ENCODE measurements at places on chromosomes 5 and 9. TPM values are rescaled to one million over a fixed set of nuclear protein-coding genes. Genes with fewer than 3 reads are reported as not detected.

The LOX gene
- 21.6 TPM for total RNA-seq

The LVRN gene
- total RNA-seq: 3.0 TPM

The FRMD3 gene
- 5.9 TPM for total RNA-seq

The FGF18 gene
- total RNA-seq: not detected

The PCDHGA10 gene
- total RNA-seq: 7.8 TPM

The GDF9 gene
- total RNA-seq: 0.55 TPM

The GRIA1 gene
- 0.36 TPM for total RNA-seq

The RANBP3L gene
- total RNA-seq: 16.9 TPM

The CCL27 gene
- total RNA-seq: not detected

DNA sequence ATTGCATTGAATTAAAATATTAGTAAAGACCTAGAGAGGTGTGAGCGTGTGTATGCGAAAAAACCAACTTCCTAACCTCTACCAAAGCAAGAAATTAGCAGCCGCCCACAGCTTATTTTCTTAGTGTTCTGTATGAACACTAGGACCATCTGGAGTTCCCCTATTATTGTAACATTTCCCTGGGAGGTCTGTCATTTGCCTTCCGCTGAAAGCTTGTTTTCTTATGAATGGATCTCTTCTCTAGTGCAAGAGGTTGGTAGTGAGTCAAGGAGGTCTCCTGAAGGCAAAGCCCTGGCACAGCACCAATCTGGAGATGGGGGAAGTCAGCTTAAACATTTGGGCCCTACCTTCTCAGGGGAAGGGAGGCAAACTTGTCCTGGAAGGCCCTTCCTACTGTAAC is 10.8 kb downstream of the TNFSF8 start:
- no peaks in the 10 kb centered on the region for H3K27me3 ChIP-seq
- no peak overlapping the region for H3K27ac ChIP-seq
- no peak for DNase-seq

DNA sequence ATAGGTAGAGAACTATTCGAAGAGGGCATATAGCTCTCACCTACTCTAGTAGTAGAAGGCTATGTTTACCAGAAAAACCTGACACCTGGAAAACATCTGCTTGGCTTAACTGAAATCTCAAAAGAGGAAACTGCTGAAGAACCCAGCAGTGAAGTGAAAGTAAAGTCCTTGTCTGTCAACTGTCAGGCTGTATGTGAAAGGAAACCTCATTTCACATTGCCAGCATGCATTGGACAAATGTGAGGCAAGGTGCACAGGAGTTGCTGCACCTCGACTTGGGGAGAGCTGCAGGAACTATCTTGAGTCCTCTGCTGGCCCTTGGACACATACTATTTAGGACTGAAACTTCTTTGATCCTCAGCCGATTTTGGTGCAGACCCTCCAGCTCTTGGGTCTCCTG is 53.3 kb downstream of the NREP start:
- H3K27ac ChIP-seq: no peak overlapping the region
- H3K36me3 ChIP-seq: no peaks in the 10 kb centered on the region
- no peak overlapping the region for H3K4me3 ChIP-seq
- no peaks in the 10 kb centered on the region for H3K4me1 ChIP-seq
- DNase-seq: no peak

DNA sequence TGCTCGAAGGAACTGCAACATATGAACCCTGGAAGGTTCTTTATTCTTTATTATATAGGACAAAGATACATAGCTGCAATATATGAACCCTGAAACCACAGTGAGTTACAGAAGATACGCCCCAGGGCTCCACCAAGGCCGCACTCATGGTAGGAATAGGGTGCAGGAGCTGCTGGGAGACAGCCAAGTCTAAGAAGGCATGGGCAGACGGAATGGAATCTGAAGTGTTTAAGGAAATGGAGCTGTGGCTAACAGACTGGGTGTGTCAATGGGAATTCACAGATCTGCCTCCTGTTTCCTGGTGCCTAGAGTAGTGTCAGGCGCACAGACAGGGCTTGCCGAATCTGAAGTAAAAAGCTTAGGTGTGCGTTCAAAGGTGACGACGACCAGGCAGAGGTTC is 286.4 kb downstream of the DENND1A start:
- no peak overlapping the region for H3K4me3 ChIP-seq
- DNase-seq: no peak
- peak overlapping the region; percentile 57 for H3K27ac ChIP-seq
- H3K4me1 ChIP-seq: peaks cover 7% of the 10 kb centered on the region

DNA sequence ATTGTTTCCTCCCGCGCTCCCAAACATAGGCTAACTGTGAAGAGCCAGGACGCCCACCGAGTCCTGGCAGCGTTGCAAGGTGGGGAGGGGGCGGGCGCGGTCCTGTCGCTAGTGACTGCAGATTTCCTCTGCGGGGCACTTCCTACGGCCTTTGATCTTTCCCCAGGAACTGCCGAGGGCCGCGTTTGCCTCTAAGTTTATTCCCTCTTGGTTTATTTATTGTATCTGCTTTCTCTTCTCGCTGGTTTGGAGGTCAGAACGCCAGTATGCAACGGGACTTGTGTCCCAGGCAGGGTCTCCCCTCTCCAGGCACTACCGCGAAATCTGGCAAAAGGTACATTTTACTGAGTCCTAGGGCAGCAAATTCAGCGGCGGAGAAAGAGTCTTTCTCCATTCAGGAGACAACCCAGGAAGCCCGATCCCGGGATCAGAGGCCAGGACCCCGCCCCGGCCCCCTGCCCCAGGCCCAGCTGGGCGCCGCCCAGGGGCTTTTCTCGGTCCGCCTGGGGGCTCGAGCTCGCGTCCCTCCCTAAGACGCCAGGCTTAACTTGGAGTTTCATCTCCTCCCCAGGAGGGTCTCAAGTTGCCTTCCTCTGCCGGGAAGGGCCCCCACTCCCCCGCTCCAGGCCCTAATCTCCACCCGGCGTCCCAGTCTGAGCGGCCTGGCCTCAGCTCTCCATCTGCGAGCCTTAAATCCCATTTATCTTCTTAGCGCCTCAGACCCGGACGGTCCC is 884 bp upstream of the EGFLAM start:
- peak overlapping the region; percentile 32 for H3K4me3 ChIP-seq
- H3K36me3 ChIP-seq: no peaks in the 10 kb centered on the region
- peak overlapping the region; percentile 51 for H3K27ac ChIP-seq
- H3K27me3 ChIP-seq: peaks cover 66% of the 10 kb centered on the region
- peaks cover 18% of the 10 kb centered on the region for H3K4me1 ChIP-seq

DNA sequence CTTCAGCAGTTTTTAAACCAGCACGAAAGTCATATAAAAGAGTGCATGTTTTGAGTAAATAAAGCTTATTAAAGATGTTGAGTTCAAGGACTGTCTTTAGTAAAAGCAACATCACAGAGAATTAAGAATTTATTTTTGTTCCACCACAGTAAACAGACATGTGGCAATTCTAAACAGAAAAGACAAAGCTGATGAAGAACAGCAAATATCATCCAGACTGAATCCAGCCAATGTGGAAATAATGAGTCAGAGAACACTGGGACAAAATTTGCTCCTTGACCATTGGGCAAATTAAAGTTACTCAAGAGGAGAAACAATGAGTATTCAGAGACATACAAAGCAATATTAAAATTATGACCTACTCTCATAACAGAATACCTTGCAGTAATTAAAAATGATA is 28.8 kb downstream of the OR2K2 start:
- DNase-seq: no peak
- no peak overlapping the region for H3K4me3 ChIP-seq
- H3K36me3 ChIP-seq: no peaks in the 10 kb centered on the region
- H3K4me1 ChIP-seq: no peaks in the 10 kb centered on the region

DNA sequence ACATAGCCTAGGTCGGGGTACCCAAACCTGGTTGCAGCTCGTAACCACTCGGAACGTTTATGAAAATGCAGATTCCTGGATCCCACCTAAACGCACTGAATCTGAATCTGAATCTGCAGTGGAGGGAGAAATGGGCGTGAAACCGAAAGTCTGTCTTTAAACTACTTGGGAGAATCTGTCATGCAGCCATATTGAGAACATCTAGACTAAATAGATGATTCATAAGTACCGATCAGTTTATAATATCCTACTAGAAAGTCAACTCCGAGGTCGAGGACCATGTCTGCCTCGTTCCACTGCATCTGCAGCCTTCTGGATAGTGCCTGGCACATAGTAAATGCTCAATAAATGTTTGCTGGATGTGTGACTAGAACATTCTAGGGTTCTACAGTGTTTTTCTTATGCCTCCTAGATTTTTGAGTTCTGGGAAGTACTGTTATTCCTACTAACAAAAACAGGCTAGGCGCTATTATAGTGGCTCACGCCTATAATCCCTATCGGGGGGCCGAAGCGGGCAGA is 632 bp downstream of the COQ4 start:
- H3K4me3 ChIP-seq: peak overlapping the region; percentile 63
- no peak for DNase-seq
- peaks cover 26% of the 10 kb centered on the region for H3K4me1 ChIP-seq
- H3K27me3 ChIP-seq: no peaks in the 10 kb centered on the region
- peaks cover 42% of the 10 kb centered on the region for H3K36me3 ChIP-seq

- no peak overlapping the region for H3K4me3 ChIP-seq
- no peaks in the 10 kb centered on the region for H3K36me3 ChIP-seq
- H3K27me3 ChIP-seq: no peaks in the 10 kb centered on the region
- H3K27ac ChIP-seq: no peak overlapping the region
- DNase-seq: no peak
- H3K4me1 ChIP-seq: no peaks in the 10 kb centered on the region
These were observed 382.1 kb downstream of the BRINP1 start for GRCh38 chr9:118987167-118987566.

DNA sequence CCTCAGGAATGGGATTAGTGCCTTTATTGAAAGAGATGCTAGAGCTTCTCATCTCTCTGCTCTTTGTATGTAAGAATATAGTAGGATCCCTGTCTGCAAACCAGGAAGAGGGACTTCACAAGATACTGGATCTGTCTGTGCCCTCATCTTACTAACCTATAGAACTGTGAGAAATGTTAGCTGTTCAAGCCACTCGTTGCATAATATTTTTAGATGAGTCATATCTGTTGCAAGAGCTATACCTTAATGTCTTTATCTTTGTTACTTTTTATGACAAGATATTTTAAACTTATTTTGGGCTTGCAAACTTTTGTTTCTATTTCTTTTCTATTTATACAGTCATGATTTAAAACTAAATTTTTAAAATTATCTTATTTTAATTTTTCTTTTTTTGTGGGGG is 1296.8 kb upstream of the CDH6 start:
- no peaks in the 10 kb centered on the region for H3K36me3 ChIP-seq
- H3K27me3 ChIP-seq: no peaks in the 10 kb centered on the region
- H3K27ac ChIP-seq: no peak overlapping the region
- DNase-seq: no peak
- no peaks in the 10 kb centered on the region for H3K4me1 ChIP-seq

DNA sequence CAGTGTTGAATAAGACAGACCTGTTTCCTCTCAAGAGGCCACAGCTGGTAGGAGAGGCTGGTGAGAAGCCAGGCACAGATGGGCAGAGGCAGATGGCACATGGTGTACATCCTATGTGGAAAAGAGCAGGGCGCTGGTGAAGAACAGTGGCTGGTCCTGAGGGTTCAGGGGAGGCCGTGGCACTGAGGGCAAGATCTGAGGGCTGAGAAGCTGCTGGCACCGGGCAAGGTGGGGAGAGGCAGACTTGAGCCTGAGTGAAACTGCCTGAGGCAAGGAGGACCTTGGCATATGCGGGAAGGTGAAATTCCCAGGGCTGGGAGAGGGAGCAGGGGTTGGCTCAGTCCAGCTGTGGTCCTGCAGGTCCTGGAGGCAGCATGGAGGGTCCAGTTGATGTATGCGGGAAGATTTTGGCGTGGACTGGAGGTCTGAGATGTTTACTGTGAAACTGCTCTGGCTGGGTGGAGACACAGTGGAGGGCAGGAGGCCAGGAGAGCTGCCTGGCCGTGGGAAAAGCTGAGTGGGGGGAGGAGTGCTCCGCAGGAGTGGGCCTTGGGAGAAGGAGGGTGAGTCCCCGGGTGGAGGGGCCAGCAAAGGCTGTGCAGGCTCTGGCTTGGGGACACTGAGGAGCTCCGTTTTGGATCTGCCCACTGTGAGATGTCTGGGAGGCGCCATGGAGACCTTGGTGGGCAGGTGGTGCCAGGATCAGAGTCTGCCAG is 2.6 kb downstream of the MAN1B1 start:
- H3K27me3 ChIP-seq: no peaks in the 10 kb centered on the region
- no peak for DNase-seq
- H3K4me1 ChIP-seq: peaks cover 23% of the 10 kb centered on the region
- H3K36me3 ChIP-seq: peaks cover 37% of the 10 kb centered on the region
- no peak overlapping the region for H3K27ac ChIP-seq

- H3K27ac ChIP-seq: peak overlapping the region; percentile 16
- peaks cover 44% of the 10 kb centered on the region for H3K4me1 ChIP-seq
- H3K36me3 ChIP-seq: no peaks in the 10 kb centered on the region
- DNase-seq: no peak
These were observed 12.9 kb downstream of the RGMB start for GRCh38 chr5:98786191-98786853.

- H3K4me1 ChIP-seq: peaks cover 23% of the 10 kb centered on the region
- DNase-seq: no peak
- no peaks in the 10 kb centered on the region for H3K27me3 ChIP-seq
- no peak overlapping the region for H3K4me3 ChIP-seq
- H3K27ac ChIP-seq: peak overlapping the region; percentile 83
These were observed 1.1 kb upstream of the GPX3 start for GRCh38 chr5:151019331-151019730.

DNA sequence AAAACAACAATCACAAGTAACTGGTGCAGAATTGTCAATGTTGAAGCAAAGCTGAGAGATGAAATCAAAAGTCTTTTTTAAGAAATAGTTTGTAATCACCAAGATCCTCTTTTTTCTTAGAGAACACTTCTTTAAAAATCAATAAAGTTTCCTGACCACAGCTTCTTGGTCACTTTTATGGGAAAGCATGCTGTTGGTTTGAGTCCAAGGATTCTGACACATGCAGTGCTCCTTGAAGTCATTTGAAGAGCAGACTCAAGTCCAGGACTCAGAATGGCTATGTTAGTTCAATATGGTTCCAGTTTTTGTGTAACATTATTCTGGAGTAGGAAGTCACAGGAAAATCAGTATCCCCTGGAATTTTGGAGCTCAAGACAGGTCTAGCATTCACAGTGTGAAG is 480.6 kb downstream of the NR2F1-AS1 start:
- DNase-seq: no peak
- H3K27me3 ChIP-seq: no peaks in the 10 kb centered on the region
- H3K27ac ChIP-seq: no peak overlapping the region

DNA sequence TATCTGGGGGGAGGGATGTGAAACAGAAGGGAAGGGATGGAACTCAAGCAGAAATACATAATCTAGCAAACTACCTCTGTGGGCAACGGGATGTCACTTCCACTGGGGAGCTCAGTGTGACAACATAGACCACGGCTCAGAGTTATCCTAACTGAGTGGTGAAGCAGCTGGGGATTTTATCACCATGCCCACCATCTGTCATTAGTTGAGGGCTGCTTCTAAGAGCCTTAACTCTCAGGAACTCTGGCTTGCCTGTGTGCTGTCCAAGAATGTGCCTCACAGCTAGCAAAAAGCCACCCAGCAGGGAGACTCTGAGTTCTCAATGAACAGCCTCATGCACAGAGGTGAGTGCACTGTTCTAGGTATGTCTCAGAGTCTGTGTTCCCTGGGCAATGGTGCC is 90.6 kb upstream of the CXCL14 start:
- H3K27me3 ChIP-seq: no peaks in the 10 kb centered on the region
- H3K27ac ChIP-seq: no peak overlapping the region
- no peak overlapping the region for H3K4me3 ChIP-seq
- no peaks in the 10 kb centered on the region for H3K36me3 ChIP-seq
- no peak for DNase-seq
- no peaks in the 10 kb centered on the region for H3K4me1 ChIP-seq

GRCh38 chr5:149212198-149212951 is 59.3 kb upstream of the AFAP1L1 start:
- H3K27ac ChIP-seq: no peak overlapping the region
- H3K4me3 ChIP-seq: no peak overlapping the region
- no peaks in the 10 kb centered on the region for H3K36me3 ChIP-seq
- H3K4me1 ChIP-seq: peaks cover 4% of the 10 kb centered on the region
- no peak for DNase-seq

GRCh38 chr5:34494111-34494755 is 161.9 kb upstream of the RAI14 start:
- DNase-seq: no peak
- H3K36me3 ChIP-seq: no peaks in the 10 kb centered on the region
- no peak overlapping the region for H3K27ac ChIP-seq
- H3K27me3 ChIP-seq: no peaks in the 10 kb centered on the region

All from sigmoid colon (tissue), 7 donors.